ENCODE measurements at places on chromosomes 1 and 21. TPM values are rescaled to one million over a fixed set of nuclear protein-coding genes. Genes with fewer than 3 reads are reported as not detected.

GRCh38 chr1:5522531-5523145 lies 469.6 kb downstream of the NPHP4 start:
- no peaks in the 10 kb centered on the region for H3K36me3 ChIP-seq
- DNase-seq = no peak
- H3K27ac ChIP-seq = no peak overlapping the region
- H3K4me3 ChIP-seq = no peak overlapping the region

- no peaks in the 10 kb centered on the region for H3K36me3 ChIP-seq
- no peak for DNase-seq
- H3K27ac ChIP-seq = no peak overlapping the region
- no peaks in the 10 kb centered on the region for H3K27me3 ChIP-seq
Measured at GRCh38 chr1:234320069-234320468, 53.2 kb upstream of the COA6 start.

Gene PRR9
- not detected for total RNA-seq

GRCh38 chr21:42102991-42103390 lies 31.9 kb downstream of the UMODL1 start:
- no peaks in the 10 kb centered on the region for H3K4me1 ChIP-seq
- no peaks in the 10 kb centered on the region for H3K27me3 ChIP-seq
- no peak overlapping the region for H3K4me3 ChIP-seq
- H3K36me3 ChIP-seq = no peaks in the 10 kb centered on the region
- DNase-seq = no peak

Gene LAD1
- total RNA-seq = not detected
